ENCODE measurements at places on chromosomes 7 and 10.

GRCh38 chr7:71595176-71595575, 463.2 kb downstream of the GALNT17 start:
- no peak for DNase-seq

GRCh38 chr7:25857376-25858067, 294.5 kb upstream of the NFE2L3 start:
- DNase-seq: no peak

DNA sequence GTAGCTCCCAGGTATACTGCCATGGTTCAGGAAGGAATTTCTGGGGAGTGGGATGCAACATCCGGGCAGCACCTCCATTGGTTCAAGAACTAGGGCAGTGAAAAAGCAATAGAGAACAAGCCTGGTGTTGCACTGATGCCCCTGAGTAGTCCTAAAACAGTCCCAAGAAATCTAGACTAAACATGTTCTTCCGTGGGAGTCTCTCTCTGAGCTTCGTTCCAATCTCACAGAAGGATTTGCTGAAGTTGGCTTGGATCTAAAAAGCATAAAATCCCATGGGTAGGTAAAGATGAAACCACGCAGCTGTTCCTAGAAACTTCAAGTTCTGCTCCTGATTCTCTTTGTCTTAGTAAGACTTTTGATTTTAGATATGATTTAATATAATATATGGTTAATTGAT, 154.5 kb downstream of the PLXDC2 start:
- DNase-seq: no peak

GRCh38 chr10:69952821-69953221, 99.8 kb upstream of the MACROH2A2 start:
- no peak for DNase-seq

GRCh38 chr7:123748171-123748733, 551 bp downstream of the WASL start:
- DNase-seq: no peak

DNA sequence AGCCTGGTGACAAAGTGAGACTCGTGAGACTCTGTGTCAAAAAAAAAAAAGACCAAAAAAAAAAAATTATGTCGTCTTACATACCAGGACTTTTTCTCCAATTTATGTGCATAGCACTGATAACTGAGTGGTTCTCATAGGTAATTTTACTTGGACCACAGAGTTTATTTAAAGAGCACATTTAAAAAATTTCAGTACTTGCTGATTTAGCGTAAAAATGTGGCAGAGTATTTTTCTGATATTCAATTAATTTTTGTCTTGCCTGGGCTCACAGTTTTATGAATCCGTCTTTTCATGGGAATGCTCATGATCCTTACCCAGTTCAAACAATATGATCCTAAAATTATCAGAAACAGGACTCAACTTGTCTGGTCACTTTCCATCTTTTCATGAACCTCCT, 151.0 kb upstream of the ZNF92 start:
- no peak for DNase-seq

- no peak for DNase-seq
Measured at GRCh38 chr10:62234077-62234605, 34.5 kb downstream of the RTKN2 start.

DNA sequence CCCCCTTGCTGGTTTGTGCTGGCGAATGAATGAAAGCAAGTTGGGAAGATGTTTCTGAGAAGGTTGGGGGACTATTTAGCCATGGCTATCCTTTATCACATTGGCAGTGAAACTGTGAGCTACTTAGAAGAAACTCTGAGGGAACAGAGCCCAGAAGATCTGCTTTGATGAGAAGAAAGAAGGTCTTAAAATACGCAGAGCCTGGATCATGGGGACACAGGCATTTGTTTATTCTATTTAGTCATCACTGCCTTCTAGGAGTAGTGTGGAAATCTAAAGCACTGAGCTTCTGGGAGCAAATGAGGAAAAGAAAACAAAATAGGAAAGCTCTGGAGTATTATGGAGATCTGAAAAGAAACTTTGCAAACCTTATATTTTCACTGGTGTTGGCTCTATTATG, 28.5 kb downstream of the CPED1 start:
- no peak for DNase-seq

DNA sequence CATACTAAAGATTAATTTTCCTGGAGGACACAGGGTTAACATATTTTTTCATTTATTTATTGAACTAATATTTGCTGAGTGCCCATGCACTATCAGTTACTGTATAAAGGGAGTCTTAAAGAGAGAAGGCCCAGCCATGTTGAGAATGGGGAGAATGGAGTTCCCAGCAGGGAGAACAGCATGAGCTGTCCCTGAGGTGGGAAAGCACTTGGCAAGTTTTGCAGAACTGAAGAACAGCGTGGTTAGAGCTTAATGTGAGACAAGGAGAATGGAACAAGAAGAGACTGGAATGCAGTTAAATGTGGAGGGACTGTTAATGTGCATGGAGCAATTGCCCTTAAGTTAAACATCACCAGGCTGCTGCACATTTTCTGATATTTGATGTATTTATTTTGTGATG, 435.4 kb downstream of the SUGCT start:
- no peak for DNase-seq

DNA sequence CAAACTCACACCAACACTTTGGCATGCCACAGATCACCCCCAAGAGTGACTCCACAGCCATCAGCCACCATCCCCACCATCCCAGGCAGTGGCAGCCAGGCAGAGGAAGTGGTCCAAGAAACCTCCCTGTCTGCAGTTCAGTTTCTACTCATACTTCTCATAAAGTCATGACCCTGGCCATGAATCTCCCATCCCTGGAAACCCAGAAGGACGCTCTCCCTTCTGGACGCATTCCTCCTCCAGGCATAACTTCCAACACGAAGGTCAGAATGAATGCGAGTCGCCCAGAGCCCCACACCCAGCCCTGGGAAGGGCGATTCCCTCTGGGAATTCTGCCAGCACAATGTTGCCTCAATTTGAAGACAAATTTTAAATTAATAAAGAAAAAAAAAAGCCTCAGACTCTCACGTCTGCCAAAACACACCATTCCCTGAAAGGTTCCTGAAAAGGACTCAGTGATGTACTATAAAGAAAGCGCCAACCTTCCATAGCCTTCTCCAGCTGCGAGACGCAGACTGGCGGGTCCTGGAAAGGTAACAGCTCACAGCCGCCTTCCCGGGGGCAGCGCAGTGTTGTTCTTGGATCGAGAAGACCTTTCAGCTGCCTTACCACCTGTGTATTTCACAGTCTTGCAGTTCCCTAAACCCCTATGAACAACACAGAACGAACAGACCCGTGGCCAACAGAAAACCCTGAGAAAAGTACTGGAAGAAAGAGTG, 307.6 kb downstream of the FRMD4A start:
- DNase-seq: no peak

- no peak for DNase-seq
Measured at GRCh38 chr10:103587073-103587472, 93.6 kb downstream of the NEURL1 start.

DNA sequence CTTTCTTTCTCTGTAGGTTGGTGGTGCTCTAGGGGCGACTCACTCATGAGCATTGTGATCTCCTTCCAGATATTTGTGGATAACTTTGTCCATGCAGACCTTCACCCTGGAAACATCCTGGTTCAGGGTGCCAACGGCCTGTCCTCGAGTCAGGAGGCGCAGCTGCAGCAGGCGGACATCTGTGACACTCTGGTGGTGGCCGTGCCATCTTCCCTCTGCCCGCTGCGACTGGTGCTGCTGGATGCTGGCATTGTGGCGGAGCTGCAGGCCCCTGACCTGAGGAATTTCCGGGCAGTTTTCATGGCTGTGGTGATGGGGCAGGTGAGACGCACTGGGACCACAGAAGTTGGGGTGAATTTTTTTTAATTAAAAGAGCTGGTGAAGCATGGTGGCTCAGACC, 9.6 kb upstream of the NDUFB2 start:
- DNase-seq: no peak

GRCh38 chr7:77258593-77258992, 59.0 kb upstream of the FGL2 start:
- DNase-seq: no peak

DNA sequence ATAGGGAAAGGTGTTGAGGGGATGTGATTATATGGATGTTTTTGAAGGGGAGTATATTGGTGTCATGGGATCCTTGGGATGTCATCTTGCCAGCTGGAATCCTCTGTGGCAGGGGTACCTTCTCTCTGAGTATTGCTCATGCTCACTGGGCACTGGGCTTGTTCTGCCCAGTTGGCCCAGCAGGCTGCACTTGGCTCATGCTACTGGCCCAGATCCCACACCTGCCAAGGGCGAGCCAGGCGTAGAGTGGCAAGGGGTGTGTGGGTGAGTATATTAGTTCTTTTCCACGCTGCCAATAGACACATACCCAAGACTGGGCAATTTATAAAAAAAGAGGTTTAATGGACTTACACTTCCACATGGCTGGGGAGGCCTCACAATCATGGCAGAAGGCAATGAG, 311.9 kb downstream of the AUTS2 start:
- no peak for DNase-seq

GRCh38 chr7:139068544-139069399, 32.9 kb upstream of the ZC3HAV1L start:
- DNase-seq: no peak

DNA sequence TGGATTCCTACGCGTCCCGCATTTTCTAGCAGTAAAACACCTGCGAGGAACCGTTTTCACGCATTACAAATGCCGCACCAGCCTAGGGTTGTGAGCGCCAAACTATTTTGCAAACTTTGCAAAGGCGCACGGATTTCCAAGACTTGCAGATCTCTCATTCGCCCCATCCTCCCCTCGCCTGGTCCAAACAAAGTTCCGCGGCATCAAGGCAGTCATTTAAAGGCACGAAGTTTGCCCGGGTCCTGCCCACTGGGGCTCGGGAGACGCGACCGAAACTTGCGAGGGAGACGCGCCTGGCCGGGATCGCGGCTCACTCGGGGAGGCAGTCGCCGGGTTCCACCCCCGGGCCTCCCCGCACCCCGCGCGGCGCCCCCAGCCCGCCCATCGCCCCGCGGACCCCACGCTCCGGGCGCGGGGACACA, 613 bp downstream of the USP6NL start:
- no peak for DNase-seq

- no peak for DNase-seq
Measured at GRCh38 chr10:24998044-24998443, 17.9 kb downstream of the ENKUR start.

DNA sequence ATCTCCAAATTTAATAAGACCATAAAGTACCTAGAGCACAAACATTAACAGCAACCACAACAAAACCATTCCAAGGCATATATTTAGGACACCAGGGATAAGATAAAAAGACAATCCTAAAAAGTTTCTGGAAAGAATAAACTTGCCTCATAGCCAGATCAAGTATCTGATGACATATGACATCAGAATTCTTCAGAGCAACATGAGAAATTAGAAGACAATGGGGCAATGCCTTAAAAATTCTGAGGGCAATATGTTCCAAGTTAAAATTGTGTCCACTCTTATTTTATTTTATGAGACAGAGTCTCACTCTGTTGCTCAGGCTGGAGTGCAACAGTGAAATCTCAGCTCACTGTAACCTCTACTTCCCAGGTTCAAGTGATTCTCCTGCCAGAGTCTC, 2.8 kb downstream of the EFCAB10 start:
- no peak for DNase-seq

DNA sequence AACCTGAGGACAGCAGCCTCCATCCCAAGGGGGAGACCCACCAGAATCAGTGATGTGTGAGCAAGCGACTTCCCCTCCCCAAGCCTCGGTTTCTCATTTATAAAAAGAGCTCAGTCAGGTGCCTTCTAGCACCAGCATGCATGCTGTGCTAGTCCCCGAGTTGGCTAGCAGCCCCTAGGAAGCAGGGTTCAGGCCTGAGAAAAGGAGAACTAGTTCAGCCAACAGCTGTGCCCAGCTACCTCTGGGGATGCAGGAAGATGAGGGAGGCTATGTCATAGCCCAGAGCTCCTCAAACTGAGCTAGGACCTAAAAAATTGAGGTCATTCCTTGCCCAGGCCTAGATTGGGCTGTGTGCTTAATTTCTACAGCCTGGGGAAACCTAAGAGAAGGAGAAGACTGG, 13.7 kb downstream of the DRGX start:
- no peak for DNase-seq

DNA sequence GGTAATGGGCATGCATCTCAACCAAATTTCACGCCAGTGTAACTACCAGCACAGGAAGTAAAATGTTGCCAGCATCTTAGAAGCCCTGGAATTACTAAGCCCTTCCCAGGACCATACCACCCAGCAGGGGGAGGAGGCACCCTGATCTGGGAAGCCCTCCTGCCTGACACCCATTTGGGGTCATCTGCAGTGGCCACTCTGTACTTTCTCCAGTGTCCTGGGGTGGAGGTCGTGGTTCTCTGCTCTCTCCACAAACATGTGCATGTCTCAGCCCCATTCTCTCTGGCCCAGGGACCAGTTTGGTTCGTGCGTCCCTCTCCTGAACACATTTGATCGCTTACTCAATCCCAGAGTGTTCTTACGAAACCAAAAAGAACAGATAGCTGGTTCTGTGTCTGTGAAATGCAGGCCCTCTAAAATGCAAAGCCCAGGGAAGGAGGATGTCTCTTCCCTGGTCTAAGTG, 9.4 kb upstream of the LRRC27 start:
- DNase-seq: no peak

DNA sequence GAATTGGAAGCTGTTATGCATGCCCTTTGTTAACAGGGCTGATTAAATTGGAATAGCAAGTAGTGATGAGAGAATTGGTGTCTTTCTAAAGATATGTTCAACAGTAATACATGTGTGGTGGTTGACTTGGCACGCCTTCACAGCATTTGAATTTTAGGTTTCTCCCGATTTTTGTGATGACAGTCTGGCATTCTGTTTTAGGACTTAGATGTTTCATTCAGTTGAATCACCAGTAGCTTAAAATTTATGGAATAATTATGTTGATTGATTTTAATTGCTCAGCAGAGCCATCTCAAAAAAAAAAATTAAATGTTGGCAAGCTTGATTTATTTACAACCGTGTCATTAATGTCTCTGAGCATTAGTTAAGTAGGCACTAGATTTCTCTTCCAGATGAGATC, 219.7 kb downstream of the CSTF2T start:
- DNase-seq: no peak

- DNase-seq: no peak
Measured at GRCh38 chr7:30285067-30285535, 704 bp downstream of the ZNRF2 start.

DNA sequence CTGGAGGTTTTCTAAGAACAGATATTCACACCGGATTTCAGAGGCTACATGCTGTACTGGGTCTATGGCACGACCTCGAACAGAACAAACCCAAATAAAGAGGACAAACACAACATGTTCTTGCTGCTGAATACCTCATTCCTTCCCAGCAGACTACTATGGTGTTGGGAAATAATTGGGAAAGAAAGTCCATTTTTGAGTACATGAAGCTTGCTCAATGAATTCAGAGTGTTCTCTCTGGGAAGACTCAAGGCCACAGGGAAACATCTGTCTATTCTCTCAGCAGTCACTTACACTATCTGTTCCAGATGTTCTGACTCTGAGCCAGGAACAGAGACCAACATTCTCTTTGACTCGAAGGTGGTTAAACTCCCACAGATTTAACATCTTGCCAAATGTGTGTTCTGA, 30.9 kb downstream of the LAMB1 start:
- no peak for DNase-seq

GRCh38 chr7:64114791-64115190, 69.6 kb downstream of the ZNF727 start:
- DNase-seq: no peak
